ENCODE measurements at places on chromosomes 7 and 10.
A peak's percentile ranks its signal among the peaks of the same experiment; 100 is the strongest.

DNA sequence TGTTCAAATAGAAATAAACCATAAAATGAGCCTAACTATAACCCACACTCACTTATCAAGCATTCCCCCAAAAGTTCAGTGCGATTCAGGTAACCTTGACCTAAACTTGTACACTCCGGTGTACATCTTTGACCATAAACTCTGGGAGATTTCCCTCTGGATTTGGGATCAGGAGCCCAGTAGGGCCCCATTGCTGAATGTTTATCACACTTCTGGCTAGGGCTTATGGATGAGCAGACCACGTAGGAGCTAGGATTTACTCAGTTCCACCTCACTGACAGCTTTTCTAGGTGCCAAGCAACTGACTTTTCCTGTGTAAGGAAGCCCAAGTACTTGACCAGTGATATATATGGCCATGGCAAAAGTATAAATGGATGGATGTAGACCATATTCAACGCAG lies 113.7 kb downstream of the SVOPL start:
- no peak for DNase-seq

DNA sequence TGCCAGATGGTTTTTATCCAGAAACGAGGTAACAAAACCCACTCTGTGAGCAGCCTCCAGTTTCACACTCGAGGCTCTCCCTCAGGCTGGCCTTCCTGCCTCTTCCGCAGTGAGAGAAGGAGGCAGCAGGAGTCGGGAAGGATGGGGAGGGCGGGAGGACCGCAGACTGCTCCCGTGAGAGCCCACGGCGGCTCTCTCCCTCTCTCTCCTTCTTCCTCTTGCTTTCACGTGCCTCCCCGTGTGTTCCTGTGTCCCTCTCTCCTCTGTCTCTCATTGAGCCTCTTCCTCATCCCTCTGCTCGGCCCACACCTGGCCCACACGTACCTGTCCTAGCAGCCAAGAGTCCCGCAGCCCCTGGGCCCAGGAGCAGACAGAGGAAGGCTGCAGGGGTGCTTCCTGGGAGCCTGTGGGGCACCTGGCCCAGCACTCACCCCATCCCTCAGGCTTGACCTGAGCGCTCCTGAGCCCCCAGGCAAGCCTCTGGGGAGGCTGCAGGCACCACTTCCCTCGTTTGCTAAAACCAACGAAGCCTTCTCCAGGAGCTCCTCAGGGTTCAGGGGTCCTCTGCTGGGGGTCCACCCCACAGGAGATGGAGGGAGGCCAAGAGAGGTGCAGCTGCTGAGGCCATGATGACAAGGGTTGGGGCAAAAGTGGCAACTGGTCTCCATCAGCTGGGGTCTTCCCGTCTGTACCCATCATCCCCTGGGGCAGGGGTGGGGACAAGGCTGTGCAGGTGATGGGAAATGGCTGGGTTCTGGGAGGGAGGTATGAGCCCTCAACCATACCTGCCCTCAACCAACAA lies 13.6 kb downstream of the SPOCK2 start:
- no peak for DNase-seq

DNA sequence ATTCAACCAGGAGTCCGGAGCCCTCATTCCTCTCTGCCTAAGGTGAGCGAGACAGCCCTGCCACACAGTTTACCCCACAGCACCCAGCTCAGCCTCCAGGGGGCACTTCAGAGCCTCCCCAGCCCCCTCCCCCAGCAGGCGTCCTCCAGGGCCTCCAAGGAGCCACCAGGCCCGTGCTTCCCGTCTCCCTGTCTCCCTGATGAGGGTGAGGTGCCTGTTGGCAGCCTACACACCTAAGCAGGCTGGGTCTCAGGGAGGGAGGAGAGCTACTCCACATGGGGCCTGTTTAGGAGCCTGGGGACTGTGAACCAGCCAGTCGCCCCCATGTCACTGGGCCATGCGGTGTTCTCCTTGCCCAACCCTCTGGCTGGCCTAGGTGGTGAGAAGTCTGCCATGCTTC lies 28.9 kb upstream of the TRIM8 start:
- peak; percentile 17 for DNase-seq

- DNase-seq, result no peak
These were observed 8.8 kb downstream of the CYREN start for GRCh38 chr7:135161669-135162068.

DNA sequence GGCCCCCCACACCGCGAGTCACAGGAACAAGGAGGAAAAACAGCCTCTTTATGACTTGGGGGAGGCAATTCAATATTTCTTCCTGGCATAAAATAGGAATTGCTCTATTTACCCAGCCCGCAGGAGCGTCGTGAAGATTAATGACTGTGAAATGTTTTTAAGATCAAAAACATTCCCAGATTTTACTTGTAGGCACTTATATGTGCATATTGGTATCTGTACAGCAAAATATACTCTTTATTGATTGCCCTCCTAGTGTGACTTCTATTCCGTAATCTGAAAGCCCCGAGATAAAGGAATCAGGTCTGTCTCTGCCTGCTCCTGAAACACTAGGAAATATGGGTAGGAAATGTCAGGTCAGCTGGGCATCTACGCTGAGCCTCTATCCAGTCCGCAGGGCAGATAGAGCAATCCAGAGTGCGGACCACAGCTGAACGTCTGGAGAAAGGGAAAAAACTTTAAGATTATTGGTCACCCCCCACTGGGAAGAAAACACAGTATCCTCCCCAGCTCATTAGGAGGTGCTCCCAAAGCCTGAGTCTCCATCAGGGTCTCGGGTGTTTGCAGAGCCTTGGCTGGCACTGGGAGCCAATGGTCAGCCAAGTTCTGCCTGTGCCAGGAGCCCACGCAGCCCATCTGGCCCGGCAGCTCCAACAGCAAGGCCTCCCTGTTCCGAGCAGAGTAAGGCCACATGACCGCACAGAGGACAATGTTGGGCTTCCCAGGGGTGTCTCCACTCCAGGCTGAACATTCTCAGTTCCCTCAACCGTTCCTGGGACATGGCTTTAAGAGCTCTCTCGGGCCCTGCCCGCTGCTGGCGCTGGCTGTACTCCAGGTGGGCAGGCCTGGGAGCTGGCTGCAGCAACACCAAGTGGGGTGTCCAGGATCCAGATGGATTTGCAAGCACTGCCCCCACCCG lies 7.7 kb downstream of the CTBP2 start:
- no peak for DNase-seq

- DNase-seq, result no peak
These were observed 552.4 kb upstream of the MGMT start for GRCh38 chr10:128914681-128915080.

DNA sequence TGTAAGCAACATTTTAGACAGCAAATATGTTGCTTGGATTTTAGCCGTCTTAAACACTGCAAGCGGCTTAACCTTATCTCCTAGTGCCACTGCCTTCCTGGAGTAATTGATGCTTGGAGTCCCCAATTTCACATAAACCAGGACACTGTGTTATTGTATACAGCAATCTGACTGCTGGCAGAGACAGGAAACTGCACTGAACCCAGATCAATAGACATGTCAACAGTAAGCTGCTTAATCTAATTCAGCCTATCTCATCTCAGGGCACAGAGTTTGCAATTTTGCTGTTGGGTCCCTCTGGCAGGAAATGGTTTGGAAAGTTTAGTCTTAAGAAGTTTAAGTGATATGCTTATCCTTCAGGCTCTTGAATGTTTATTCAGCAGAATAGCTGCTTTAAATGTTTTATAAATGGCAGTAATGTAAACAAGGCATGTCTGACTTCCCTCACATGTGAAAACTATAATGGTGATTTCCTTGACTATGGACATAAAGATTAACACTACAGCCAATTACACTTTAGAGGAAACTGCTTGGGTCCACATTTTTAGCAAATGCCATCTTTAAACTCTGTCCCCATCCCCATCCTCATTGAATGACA lies 598.6 kb downstream of the PARD3 start:
- DNase-seq, result no peak

DNA sequence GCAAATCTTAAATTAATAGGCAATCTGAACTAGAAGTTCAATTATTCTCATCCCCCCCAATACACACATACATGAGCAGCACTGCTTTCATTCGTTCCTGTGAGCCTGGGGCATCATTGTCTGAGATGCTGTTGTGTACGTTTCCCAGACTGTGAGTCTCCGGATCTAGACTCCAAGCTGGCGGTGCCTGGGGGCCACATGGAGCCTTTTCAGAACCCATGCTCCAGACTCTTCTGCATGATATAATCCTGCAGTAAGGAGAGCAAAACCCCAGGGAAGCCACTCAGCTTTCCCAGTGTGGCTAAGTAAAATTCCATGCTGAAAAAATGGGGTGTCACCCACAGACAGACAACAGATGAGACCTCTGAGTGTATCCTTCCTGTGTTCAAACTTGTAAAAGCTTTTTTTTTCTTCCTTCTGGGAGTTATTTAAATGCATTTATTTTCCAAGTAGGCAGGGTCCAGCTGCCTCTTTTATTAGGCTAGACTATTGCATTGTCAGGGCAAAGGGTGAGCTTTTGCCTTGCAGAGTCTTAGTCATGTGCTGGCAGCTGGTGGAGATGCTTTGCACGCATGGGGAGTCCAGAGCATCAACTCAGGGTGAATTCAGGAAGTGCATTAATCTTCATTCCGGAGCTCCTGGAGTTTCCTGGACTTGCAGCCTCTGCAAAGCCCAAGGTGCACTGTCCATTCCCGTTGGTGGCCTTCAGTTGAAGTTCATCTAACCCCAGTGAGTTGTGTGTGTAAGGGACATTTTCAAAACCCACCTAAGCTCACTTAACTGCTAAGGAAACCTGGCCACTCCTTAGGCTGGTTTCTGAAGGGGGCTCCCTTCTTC lies 185.7 kb upstream of the ADO start:
- peak; percentile 35 for DNase-seq

- no peak for DNase-seq
These were observed 4.0 kb downstream of the CALD1 start for GRCh38 chr7:134783294-134784069.

DNA sequence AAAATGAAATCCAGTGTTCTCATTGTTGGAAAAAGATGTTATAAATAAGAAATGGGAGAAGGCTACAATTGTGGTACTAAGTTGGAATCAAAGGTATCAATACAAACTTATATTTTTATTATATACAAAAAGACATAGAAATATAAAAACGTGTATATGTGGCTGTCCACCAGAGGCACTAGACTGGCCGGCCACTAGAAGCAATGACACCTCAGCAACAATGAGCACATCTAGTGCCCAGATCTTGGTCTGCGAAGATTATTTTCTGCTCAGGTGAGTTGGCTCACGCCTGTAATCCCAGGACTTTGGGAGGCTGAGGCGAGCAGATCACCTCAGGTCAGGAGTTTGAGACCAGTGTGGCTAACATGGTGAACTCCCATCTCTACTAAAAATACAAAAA lies 21.6 kb downstream of the IDE start:
- DNase-seq, result no peak

DNA sequence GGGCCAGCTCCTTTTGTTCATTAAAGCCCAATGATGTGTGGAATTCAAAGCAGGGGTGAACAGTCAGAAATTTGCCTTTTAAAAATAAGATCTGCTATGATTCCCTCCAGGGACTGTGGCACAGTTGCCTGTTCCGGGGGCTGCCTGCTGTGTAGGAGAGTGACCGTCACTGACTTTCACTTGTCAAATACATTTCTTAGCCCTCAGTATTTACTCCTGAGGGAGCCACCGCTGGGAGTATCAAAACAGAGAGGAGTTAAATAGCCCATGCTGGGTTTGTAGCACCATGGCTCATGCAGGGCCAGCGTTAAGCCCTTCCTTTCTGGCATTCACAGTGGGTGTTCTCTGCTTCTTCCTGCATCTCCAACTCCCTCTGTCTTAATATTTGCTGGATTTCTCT lies 897.8 kb downstream of the SORCS3 start:
- DNase-seq, result no peak

DNA sequence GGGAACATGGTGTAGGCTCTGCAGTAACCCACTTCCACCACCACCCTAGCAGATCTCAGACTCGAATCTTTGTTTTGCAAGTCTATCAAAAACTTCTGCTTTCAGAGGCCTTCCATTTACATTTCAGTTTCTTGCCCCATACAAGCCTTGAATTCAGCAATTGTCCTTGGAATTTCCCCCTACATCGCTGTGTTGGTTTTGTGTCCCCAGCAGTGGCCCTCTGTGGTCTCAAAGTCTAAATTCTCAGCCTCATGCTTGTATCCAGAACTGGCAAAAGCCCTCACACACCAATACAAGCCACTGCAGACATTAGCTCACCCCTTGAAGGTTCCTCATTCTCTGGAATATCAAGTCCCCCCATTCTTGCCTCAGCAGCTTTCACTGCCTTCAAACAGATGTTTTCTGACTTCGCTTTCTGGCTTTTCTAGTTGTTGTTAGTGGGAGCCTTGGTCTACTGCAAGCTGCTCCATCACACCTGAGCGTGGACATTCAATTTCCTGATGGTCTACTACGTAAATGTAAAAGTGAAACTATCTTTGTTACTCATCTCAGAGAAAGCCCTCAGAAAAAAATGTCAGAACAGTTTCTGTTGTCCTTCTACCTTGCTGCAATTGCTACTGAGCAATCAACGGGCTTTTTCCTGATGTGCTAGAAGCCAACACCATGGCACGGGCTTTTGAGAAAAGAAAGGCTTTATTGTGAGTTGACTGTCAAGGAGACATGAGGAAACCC lies 1.8 kb upstream of the NUB1 start:
- no peak for DNase-seq

DNA sequence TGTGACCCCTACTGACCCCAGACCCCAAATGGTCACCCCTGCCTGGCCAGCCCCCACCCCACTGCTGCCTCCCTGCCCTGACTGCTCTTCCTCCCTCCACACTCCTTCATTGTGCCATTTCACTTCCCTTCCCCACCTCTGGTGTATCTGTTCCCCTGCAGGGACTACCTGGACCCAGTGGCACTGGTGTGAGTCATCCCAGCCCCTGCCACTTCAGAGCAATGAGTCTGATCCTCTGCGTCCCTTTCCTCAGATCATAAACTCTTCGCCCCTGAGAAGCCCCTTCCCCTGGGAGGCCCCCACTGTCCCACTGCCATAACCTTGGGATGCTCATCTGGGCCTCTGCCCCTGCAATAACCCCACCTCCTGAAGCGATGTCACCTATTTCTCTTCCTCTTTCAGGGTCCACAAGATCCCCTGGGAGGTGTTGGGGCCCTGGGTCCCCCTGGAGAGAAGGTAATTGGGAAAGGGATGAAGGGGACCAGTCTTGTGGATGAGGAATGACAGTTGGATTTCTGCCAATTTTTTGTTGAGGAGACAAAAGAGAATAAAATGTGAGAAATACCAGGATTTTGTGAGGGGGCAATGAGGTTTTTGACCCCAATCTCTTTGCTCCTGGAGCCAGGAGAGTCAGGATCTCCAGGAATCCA lies 19.1 kb upstream of the VOPP1 start:
- no peak for DNase-seq

DNA sequence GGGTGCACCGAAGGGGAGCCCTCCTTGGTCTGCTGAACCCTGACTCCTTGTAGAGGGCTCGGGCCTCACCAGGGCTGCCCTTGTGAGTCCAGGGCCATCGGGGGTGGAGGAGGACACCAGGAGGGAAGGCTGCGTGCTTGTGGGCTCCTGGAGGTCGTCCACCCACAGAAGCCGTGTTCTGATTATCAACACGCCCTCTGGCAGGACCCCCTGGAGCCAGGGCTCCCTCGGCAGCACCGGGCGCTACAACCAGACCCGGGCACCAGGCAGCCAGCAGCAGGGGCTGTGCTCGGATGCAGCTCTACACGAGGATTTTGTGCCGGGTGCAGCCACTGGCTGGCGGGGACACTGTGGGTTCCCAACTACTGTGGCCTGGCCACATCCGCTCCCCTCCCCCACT lies 6.1 kb upstream of the ADGRA1 start:
- no peak for DNase-seq
